T-helper 2 cell (primary cell): ENCODE measurements at places on chromosomes 2 and 18.

- DNase-seq = no peak
Observed at GRCh38 chr2:241066893-241067341, 35.2 kb downstream of the MTERF4 start.

GRCh38 chr18:56479841-56480240 is 158.6 kb downstream of the TXNL1 start:
- no peak for DNase-seq

GRCh38 chr2:169302364-169302763 is 60.0 kb downstream of the LRP2 start:
- no peak for DNase-seq

GRCh38 chr2:240169486-240170353 is 29.3 kb upstream of the OTOS start:
- DNase-seq = no peak

DNA sequence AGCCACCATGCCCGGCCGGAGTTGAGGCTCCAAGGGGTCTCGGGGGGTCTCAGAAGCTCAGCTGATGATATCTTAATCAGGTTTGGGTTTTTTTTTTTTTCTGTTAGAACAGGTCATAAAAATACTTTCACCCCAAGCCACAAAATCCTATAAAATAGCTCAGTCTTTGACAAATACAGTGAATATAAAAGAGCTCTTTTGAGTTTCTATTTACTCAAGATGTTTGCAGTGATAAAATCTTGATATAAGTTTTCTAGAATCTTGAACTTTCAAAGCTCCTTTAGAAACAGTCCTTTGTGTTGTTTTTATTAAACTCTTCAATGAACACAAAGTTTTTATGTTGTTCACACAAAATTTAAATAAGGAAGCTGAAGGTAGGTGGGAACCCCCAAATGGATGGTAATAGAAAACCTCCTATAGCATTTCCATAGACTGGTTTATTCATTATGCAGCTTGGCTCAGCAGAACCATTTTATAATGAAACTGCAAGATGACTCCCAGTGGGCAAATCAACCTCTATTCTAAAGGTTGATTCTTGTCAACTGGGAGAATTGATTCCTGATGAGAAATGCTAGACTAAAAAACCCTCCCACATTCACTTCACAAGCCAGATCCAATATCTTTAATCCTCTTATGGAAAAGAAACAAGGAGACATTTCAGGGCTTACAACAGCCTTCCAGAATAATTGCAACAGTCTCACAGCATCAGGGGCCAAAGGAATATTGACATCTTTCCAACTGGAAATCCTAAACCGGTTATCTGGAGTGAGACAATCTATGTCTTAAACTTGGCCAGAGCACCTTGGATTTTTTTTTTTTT is 13.6 kb upstream of the NARS1 start:
- DNase-seq = no peak
